NCI-H460 (cell line): ENCODE measurements at places on chromosomes 1 and 21.

DNA sequence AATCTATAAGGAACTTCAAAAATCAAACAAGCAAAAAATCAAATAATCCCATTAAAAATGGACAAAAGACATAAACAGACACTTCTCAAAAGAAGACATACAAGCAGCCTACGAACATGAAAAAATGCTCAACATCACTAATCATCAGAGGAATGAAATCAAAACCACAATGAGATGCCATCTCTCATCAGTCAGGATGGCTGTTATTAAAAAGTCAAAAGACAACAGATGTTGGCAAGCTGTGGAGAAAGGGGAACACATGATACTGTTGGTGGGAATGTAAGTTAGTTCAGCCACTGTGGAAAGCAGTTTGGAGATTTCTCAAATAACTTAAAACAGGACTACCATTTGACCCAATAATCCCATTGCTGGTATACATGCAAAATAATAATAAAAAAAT is 226.4 kb downstream of the S1PR1 start:
- no peak for DNase-seq

- DNase-seq = no peak
These were observed 39.7 kb downstream of the NEK2 start for GRCh38 chr1:211635597-211636205.

DNA sequence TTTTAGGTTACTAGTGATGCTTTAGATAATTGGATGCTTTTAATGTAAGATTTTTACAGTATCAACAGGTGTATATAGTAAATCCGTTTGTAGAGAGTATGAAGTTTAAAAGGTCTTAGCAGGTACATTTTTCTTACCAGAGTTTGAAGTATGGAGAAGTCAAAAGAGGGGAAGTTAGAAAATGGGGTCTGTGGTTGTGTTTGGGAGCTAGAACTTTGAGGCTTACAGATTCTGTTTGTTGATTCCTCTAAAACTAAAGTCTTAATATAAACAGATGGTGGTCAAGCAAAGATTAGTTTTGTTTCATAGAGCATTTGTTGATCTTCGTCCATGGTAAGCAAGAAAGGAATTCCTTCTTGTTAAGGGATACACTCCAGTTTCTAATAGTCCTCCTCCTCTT is 35.8 kb downstream of the CDC42 start:
- no peak for DNase-seq

- DNase-seq = peak; percentile 22
These were observed 5.2 kb downstream of the LEPR start for GRCh38 chr1:65425697-65426096.

- no peak for DNase-seq
These were observed 977.9 kb downstream of the BRINP3 start for GRCh38 chr1:189499736-189500135.

- DNase-seq = no peak
These were observed 51.4 kb downstream of the TP53BP2 start for GRCh38 chr1:223794136-223794880.

- no peak for DNase-seq
These were observed 14.3 kb upstream of the DNAJC28 start for GRCh38 chr21:33505833-33506232.

GRCh38 chr1:48576565-48576964 is 104.6 kb upstream of the SPATA6 start:
- DNase-seq = no peak

DNA sequence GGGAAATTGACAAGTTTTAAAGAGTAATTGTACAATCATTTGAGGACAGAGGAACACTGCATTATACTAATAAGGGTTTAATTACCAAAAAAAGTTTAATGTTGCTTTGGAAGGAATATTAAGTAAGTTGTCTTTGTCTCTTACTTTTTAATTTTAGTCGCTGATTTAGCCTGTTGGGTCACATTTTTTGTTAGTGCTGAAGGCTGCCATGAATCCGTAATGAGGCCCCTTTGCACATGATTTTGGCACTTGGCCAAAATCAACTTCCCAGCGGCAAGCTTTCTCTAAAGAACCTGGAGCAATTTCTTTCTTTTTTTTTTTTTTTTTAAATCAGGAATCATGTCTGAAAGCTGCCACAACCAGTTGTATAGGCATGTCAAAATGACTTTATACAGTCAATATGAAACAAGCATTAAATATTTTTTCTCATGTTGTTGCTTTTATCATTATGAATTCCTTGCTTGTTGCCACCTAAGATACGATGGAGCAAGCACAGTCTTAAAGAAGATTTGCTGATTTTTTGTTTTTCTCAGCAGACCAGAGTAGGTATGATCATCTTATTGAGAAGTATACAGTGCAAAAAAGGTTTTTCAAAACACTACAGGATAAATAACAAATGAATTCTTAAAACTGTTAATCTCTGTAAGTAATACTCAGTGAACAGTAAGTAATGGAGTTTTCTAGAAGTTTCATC is 690.4 kb downstream of the USP25 start:
- peak; percentile 45 for DNase-seq

- no peak for DNase-seq
These were observed 351 bp downstream of the MIXL1 start for GRCh38 chr1:226223786-226224244.

DNA sequence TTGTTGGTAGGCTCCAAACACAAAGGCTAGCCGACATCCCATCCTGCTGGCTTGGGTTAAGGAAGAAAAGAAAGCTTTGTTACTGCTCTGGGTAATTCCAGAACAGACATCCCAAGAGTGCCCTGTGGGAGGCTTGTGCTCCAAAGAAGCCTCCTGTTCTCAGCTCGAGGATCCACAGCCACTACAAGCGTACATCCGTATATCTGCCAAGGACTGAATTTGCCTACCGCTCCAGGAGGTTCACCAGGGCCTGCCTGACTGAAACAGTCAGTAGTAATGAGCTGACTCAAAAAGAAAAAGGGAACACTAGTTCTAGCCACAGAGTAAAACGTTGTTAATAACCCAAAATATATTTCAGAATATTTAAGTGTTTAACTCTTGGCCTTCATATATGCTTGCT is 24.8 kb upstream of the MUTYH start:
- no peak for DNase-seq

GRCh38 chr1:221268295-221268694 is 389.1 kb downstream of the HLX start:
- no peak for DNase-seq

DNA sequence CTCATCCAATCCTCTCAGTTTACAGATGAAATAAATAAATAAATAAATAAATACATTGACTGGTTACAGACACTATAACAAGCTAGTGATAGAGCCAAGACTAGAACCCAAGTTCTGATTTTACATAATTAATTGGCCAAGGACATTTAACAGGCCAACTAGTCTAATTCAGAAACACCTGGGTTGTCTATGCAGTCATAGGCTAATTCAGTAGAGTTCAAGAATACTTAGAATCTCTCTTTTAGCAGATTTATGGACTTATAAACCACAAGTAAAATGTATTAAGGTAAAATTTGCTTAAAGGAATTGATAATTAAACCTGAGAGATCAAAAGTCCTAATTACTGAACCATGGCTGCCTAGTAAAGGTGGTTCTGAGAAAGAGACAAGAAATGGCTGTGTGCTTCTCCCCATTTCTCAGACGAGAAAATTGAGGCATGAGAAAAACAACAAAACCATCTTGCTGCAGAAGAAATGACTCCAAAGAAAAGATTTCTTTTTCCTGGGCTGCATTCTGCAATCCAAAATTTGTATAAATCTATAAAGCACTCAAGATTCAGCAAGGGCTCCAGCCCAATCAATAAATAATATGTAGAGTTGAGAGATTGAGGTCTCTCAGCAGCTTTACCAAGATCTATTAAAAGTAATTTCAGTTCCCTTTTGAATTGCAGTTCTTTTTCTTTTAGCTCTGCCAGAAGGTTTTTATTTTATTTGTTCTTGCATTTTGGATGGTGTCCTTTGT is 98.3 kb downstream of the DUSP10 start:
- DNase-seq = no peak

DNA sequence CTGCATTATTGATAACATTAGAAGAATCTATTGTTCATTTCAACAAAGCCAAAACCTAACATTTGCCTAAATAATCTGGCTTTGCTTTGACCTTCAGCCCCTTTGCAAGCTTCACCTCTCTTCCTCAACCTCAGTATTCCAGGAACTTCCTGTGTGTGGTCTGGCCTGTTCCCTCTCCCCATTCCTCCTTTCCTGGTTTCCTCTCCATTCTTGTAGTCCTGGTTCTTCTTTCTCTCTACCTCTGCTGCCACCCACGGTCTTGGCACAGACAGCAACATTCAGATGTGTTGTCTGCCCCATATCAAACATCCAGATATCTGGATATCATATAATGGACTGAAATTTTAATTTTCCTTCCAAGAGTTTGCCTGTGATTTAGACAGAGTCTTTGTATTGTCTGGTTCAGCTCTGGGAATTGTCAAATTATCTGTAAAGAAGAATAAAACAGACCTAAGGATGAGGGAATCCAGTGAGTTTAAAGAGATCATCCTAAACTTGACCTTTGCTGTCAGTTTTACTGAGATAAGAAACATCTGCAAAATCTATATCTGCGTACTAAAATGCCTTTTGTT is 148.1 kb upstream of the KCTD3 start:
- no peak for DNase-seq

DNA sequence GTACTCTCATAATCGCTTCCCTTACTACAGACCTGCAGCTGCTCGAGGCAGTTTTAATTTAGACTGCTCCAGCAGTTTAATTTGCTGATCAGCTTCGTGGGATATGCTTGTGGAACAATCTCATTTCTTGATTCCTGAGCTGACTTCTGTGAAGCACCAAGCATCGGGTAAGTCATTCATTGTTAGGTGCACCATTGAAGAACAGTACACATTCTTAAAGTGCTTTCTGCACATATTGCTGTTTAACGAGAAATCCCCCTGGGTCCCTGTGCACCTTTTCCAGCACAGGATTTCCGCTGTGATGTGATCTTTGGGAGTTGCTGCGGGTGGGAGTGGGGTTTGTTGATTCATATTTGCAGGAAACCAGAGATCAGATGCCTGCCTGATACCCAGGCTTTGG is 9.1 kb downstream of the GALNT2 start:
- DNase-seq = no peak

GRCh38 chr1:186812570-186812969 is 16.2 kb upstream of the PLA2G4A start:
- no peak for DNase-seq

- DNase-seq = no peak
These were observed 97.0 kb upstream of the CHODL start for GRCh38 chr21:18147678-18148077.

GRCh38 chr1:167486090-167486824 is 32.1 kb downstream of the CD247 start:
- no peak for DNase-seq

GRCh38 chr1:167617153-167618147 is 12.6 kb upstream of the RCSD1 start:
- DNase-seq = no peak
